ENCODE measurements at places on chromosomes 1 and 21. TPM values are rescaled to one million over a fixed set of nuclear protein-coding genes. Genes with fewer than 3 reads are reported as not detected.

GRCh38 chr1:39485046-39485803, 6.2 kb upstream of the BMP8A start:
- DNase-seq = no peak

HAPLN2 gene
- not detected for total RNA-seq

CGN gene
- not detected for total RNA-seq

DNA sequence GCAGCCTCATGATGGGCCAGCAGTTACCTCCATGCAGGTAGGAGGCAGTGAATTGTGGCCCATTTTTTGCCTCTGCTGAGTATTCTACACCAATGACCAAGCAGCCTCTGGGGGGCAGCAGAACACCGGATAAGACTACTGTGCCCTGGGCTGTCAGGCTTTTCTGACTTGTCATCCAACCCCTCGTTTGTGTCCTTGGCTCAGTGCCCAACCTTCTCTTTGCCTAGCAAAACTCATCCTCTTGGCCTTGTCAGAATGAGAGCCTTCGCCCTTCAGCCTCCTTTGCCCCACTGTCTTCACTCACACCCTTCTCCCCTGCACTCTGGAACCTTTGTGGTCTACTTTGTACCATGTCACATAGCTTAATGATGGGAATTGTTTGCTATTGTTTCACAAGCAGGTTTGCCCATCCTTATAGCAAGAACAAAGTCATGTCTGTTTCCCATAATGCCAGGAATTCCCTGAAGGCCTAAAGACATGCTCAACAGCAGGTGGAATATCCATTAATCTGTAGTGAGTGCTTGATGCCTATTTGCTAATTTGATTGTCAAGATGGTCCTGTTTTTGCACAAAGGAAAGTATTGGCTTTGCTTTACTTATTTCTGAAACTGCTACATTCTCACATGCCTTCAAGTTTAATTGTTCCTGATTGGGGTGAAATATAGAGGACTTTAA, 255.9 kb downstream of the HHAT start:
- peak; percentile 92 for DNase-seq

DNA sequence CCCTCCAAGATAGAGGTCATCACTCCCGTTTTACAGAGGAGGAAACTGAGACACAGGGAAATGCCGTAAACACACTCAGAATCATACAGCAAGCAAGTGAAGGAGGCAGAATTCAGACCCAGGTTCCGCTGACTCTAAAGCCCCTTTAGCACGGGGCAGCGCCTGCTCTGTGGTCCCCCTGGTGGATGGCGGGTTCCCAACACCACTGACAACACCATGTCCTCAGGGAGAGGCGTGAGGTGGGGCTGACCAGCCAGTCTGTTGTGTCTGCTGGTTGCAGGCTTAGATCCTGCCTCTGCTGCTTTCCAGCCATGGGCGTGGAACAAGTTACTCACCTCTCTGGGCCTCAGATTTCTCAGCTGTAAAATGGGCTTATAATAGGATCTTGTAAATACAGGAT, 617.3 kb downstream of the MATN1 start:
- DNase-seq = peak; percentile 11

GRCh38 chr1:44786138-44786840, 1.7 kb downstream of the BEST4 start:
- DNase-seq = peak; percentile 41

GRCh38 chr1:53430261-53430660, 28.9 kb upstream of the DMRTB1 start:
- DNase-seq = no peak

DNA sequence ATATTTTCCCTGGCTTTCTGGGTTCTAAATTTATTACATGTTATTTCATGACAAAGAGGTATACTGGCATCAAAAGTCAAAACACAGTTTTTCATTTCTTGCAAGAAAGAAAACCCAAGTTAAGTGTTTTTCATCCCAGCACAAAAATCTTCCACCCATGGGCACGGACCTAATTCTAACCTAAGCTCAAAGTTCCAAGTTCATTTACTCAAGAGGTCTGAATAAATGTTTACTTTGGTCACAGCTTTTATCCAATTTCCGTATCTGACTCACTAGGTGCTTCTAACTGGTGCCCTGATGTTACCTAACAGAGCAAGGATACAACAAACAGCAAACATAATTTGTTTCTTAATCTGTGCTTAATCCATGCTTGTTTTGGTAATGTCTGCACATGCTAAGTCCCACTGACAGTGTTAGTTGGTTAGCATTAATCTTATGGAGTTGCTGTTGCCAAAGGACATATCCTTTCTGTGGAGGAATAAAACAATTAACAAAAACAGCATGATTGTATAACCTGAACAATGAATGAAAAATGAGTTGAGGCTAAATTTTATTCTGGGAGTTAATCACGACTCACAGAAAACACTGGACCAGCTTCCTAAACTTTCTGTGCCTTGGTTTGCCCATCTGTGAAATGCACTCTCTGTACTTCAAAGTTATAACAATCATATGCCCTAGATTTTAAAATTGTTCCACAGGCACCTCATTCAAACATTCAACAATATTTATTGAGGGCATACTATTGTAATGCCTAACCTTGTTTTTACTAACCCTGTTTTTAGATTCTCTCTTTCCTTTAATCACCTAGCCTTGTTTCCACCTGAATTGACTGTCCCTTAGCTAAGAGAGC, 4.2 kb upstream of the CHD1L start:
- no peak for DNase-seq

DNA sequence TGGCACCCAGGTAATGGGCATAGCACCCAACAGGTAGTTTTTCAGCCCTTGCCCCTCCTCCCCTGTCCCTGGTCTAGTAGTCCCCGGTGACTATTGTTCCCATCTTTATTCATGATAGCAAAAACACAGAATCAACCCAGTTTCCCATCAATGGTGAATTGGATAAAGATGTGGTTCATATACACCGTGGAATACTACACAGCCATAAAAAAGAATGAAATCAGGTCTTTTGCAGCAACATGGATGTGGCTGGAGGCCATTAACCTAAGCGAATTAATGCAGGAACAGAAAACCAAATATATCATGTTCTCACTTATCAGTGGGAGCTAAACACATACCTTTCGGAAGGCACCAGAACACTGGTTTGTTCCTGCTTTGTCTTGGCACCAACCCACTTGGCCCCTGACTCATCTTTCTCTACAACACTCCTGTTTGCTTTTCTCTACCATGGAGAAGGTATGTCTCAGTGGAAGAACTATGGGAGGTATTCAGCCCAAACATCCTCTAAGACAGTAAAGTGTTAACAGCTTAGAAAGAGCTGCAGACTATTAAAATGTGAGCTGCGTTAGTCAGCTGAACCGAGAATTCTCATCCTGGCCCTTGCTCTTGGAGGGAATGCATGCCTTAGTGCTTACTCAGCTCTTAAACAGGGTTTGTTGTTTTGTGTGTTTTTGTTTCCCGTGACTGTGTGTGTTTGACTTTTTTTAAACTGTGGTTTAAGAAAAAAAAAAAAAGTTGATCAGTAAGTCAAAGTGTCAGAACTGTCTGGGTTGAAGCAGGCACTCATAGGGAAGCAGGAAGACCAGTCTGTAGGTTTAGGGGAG, 203.0 kb downstream of the TOMM20 start:
- DNase-seq = peak; percentile 95

DNA sequence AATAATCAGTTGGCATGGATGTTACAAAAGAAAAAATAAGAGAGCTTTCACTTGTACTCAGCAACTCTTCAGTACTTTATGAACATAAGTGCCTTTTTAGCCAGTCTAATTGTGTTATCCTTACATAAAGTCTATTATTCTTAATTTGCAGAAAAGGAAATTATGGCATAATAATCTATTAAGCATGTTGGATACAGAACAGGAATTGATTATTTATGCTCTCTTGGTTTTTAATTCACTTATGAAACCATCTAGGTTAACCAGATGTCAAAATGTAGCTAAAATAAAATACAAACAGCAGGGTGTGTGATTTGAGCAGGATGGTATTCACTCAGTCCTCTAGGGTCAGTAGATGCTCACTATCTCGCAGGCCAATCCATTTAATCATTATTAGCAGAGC, 79.7 kb downstream of the PLPPR5 start:
- DNase-seq = no peak

DNA sequence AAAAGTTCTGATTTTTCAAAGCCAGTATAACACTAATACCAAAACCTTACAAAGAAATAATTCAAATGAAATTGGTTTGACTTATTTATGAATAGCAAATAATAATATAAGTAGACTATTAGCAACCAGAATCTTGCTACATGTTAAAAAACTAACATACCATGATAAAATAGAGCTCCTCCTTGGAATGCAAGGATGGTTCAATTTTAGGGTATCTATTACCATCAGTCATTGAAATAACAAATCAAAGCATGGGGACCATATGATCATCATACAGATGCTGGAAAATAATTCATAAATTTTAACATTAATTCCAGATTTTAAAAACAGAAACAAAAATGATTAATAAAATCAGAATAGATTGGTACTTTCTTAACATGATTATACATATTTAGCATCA, 66.3 kb downstream of the RRAGC start:
- DNase-seq = no peak

MNDA gene
- not detected for total RNA-seq

PTAFR gene
- total RNA-seq = not detected

- peak; percentile 50 for DNase-seq
Measured at GRCh38 chr1:53878492-53879105, 11.0 kb downstream of the YIPF1 start.

DNA sequence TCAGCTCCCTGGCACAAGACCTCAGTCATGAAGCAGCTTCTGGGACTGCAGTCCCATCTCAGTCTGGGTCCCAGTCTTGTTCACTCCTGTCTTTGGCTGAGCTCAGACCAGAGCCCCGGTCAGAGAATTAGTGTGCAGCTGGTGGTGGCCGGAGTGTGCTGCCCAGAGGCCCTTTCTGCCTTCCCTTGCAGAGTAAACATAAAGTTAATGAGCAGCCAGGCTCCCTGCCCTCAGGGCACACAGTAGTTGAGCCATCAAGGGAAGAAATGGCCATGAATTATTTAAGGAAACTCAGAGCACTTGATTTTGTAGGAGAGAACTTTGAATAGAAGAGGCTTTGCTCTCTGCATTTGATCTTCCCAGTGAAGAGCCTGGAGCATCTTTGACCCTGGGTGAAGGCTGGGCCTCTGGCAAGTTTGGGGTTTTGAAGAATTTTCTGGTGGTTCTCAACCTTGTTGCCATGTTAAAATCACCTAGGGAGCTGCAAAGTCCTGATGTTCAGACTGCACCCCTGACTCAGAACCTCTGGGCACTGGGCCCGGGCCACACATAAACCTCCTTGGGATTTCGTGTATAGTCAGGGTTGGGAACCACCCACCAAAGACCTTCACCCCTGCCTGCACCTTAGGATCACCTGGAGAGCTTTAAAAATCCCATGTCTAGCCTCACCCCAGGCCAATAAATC, 26.4 kb upstream of the SELENON start:
- no peak for DNase-seq

EVA1B gene
- total RNA-seq = 26.4 TPM

DNA sequence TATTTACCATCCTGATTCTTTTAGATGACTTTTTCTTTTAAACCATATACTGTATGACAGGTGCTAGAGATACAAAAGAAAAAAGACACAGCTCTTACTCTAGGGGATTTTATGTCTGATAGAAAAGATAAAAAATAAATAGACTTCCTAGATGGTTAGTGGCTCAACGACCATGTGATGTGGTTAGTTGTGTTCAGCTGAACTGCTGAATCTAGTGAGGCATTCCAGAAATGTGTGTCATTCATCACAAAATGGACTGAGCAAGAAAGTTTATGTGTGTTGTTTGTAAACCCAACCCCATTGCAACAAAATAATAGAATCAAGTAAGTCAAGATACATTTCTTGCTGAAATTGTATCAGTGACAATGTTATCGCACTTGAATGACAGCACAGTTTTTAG, 205.8 kb upstream of the LYPLAL1 start:
- DNase-seq = peak; percentile 45

CLCA2 gene
- total RNA-seq = 0.62 TPM

DNA sequence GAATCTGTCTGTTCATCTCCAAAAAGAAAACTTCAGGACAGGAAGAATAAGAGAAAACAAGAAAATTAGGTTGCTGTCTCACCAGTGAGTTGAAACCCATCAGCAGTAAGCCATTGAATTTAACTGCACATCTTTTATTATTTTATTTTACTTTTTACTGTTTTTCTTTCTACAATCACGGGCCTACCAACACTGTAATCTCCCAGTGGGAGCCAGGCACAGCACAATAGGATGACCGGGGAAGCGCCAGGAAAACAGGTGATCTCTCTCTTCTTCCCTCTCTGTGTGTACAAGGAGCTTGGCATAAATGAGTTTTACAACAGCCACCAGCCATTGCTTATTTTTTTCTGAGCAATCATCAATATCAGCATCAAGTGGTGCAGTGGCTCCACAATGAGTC, 113.1 kb upstream of the ESRRG start:
- no peak for DNase-seq

ADORA1 gene
- total RNA-seq = 42.0 TPM

DNA sequence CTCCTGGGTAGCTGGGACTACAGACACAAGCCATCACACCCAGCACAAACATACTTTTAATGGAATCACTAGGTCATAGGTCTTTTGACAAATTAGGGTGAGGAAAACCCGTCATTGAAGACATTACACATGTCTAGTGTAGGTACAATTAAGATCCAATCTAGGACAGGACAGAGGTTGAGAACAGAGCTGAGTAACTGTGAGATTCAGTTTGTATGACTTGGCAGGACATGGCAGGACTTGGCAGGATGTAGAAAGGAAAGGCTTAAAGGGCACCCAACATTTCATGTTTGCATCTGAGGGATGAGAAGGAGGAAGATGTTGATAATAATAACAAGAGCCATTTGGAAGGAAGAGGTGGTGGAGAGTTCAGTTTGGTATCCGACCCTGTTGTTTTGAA, 483.8 kb downstream of the PCP4 start:
- no peak for DNase-seq

VASH2 gene
- 113 TPM for total RNA-seq

DNA sequence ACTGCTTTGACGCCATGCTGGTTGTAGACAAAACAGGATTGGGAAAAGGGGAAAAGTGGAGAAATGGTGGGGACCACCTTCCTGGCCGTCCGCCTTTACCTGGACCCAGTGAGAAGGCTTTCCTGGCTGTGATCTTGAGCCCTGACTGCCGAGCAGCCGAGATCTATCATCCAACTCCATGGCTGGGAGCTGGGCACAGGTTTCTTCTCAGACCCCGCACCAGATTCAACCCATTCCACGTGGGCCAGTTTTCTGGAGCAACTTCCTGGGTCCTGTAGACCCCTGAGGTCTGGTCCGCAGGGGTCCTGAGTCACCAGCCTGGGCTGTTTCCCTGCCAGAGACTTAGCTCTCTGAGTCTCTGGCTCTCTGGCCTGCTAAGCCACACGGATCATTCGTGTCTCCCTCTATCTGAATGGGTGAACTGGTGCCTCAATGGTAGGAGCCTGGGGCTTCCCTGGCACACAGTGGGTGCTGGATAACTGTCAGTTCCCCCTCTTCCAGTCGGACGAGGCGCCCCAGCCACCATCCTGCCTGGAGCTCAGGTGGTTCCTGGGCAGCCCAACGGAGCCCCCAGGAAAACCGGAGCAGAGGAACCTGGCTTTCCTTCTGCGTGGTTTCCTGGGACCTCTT, 4.5 kb upstream of the NPHP4 start:
- no peak for DNase-seq
